Activated CD8-positive, alpha-beta memory T cell treated with anti-CD3 and anti-CD28 coated beads for 48 hours (primary cell): ENCODE measurements at places on chromosomes 2 and 18.

DNA sequence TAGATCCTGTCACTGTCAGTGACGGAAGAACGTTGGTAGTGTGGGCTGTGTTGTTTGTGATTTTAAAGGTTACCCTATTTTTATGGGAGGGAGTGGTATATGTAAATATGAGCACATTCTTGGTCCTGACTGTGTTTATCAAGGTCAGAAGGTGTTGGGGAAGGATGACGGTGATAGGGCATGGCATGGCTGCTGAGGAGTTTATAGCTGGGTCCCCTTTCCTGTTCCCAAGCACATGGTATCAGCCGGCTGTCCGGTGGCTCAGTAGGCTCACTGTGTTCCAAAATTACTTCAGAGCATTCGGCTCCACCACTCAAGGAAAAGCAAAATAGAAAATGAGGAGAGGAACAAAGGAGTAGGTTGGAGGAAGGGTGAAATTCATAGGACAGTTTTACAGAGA lies 28.6 kb downstream of the IRS1 start:
- DNase-seq, result no peak

GRCh38 chr2:10078704-10079265 lies 1.4 kb downstream of the CYS1 start:
- no peak for DNase-seq

DNA sequence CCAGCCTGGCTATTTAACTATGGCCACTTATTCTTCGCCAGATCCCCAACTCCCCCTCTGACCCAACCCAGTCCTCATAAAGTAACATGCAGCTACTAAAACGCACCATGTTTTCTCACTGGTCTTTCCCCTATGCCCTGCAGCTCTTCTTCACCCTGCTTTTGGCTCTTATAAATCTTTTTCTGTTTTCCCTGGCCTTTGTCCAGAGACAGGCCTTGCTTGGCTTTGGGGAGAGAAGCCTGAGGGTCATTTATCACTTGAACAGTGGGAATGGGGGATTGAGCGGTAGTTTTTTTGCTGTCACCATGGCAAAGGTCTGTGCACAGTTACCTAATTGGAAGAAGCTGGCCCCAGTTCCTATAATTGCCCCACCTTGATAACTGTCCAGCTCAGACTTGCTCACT lies 202.9 kb upstream of the NT5C1B start:
- no peak for DNase-seq

GRCh38 chr2:171651667-171652415 lies 35.4 kb upstream of the DYNC1I2 start:
- no peak for DNase-seq

- DNase-seq, result no peak
Observed at GRCh38 chr2:224479826-224480225, 77.9 kb upstream of the FAM124B start.
